ENCODE measurements at places on chromosomes 1 and 21.

GRCh38 chr1:207268337-207268736 is 53.1 kb upstream of the CD55 start:
- DNase-seq: no peak

DNA sequence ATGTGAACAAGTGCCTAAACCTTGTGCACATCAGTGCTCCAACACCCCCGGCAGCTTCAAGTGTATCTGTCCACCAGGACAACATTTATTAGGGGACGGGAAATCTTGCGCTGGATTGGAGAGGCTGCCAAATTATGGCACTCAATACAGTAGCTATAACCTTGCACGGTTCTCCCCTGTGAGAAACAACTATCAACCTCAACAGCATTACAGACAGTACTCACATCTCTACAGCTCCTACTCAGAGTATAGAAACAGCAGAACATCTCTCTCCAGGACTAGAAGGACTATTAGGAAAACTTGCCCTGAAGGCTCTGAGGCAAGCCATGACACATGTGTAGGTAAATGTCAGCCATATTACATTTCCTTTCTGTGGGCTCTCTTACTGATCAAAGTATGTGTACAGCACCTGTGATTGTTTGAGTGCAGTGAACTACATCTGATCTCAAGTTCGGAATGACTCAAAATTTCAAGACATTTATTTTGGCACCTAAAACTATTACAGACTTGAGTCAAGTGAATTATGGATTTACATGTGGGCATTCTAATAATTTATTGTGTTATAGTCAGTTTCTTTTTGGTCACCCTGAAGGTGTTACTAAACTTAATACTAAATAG is 196.5 kb downstream of the TPR start:
- no peak for DNase-seq

DNA sequence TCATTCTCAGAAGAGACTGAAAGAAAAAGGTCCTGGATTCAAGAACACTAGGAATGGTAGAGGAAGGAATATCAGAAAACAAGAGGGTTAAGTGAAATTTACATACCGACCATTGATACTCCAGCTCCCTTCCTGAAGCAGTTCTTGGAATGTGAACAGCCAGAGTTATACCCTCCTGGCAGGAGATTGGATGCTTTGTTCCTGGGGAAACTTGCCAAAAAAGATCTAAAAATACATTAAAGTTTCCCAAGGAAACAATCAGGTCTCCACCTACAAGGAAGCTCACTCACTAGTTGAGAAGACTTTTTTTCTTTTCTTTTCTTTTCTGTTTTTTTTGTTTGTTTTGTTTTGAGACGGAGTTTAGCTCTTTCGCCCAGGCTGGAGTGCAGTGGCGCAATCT is 91.1 kb downstream of the HLX start:
- no peak for DNase-seq

GRCh38 chr1:192243721-192244120 is 73.1 kb upstream of the RGS21 start:
- DNase-seq: no peak

DNA sequence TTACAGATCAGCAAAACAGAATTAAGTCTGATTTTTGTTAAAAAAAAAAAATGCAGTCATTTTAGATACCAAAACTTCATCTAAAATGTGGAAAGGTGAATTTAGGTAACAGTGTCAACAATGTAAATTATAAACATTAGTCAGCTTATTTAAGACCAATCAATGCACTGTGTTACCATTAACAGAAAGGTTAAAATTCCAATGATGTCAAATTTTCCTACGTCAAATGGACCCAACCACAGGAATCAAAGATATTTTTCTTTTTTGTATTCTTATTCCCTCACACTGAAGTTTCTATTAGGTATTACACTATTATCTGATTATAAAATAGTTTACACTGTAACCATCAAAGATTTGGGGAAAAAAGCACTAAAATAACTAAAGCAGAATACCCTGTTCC is 6.5 kb downstream of the ARHGAP29 start:
- no peak for DNase-seq

DNA sequence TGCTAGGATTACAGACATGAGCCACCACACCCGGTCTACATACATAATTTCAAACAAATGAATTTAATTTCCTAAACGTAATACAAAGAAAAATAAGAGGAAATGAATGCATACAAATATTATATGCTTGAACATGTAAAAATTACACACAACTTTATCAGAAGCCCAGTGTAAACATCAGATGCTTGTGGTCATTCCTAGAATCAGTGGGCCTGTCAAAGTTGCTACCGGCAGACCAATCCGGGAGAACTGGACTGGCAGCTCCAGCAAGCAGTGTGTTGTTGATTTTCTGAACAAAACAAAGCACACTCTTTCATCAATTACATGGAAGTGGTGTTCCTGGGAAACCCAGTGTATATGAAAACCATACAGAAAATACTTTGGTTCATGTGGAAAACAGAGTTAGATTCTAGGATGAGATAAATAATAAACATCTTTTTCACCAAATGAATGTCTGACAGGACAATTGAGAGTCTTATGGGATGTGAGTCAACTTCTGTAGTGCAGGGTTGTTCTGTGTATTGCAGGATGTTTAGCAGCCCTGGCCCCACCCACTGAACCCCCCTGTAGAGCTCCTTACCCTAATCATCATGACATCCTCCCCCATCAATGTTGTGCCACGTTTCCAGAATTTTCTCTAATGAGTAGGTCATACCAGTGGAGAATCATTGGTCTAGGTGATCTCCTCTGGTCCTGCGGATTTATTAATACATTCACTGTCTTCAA is 33.8 kb downstream of the MFSD2A start:
- DNase-seq: no peak

DNA sequence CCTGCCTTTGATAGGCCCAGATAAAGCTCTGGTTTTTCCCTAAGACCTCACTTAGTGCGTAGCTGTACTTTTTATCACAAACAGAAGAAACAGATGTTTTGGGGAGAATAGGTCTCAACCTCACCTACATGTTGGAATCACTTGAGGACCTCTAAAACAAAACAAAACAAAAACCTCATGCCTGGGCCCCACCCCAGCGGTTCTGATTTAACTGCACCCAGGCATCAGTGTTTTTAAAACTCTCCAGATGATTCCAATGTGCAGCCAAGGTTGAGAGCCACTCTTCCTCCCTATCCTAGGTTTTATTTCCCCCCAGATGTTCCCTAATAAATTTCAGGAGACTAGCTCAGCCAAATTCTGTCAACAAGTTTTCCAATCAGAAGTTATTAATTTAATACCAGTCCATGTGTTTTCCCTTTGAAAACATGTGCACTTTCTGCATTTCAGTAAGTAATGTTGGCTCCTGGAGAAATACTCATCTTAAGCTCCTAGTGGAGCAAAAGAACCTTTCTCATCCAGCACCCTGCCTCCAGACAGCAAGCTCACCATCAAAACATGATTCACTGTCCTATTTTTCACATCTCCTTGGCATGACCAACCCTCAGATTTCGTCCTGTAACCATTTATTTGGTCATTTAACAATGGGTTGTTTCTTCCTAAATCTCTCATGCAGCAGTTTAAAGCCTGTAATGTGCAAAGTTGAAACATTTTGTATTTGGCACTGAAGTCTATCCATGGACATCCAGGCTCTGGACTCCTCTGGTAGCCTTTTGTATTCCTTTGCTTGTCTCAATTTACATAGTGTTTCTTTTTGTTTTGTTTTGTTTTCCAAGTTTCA is 27.5 kb downstream of the LRRC8C start:
- no peak for DNase-seq

DNA sequence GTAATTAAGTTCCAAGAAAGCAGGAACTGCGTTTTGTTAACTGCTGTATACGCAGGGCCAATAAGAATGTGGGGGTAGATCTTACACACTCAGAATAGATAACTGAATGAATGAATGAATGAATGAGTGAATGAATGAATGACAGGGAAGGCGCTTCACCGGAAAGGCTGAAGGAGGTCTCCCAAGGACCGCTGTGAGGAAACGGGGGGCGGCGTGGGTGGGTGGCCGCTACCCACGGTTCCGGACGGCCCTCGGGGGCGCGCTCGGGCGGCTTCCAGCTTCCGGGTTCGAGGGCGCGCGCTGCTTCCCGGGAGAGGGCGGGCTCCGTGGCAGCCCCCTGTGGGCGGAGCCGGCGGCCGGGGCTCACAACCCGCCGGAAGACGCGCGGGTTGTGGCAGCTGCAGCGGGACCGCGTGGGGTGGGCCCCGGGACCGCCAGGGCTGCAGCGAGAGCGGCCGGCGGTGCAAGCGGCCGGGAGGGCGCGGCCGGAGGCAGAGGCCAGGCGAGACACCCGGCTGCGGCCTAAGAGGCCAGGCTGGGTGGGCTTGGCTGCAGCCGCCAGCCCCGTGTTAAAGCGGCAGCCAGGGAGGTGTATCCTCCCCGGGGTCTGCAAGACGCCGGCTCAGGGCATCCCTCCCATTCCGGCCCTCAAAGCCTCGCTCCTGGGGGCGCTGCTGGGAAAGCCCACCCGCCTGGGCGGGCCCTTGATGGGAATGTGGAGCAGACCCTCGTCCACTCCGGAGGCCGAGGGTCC is at the start of gene ZFP69:
ZFP69 (plus strand) TSS at position 367 of the 754 bp plus-strand sequence. CDS start 2,072 bp downstream, outside the sequence.
- no peak for DNase-seq

- DNase-seq: no peak
These were observed 31.1 kb downstream of the PIGP start for GRCh38 chr21:37041706-37042271.

DNA sequence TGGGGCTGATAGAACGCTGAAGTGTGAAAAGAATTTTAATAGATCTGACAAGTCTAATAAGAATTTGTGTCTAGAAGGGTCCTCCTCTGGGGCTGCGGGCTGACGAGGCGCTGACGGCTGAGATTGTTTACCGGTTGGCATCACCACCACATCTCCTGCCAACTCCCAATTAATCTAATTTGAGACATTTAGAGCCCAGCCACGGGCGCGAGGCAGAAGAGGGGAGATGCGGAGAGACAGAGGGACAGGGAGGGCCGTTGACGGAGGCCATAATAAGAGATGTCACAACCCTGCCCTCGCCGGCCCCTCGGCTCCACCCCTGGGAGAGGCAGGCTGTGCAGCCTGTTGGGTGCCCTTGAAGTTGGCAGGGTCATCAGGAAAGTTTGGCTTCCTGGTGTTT is 109.3 kb downstream of the PAX7 start:
- no peak for DNase-seq

DNA sequence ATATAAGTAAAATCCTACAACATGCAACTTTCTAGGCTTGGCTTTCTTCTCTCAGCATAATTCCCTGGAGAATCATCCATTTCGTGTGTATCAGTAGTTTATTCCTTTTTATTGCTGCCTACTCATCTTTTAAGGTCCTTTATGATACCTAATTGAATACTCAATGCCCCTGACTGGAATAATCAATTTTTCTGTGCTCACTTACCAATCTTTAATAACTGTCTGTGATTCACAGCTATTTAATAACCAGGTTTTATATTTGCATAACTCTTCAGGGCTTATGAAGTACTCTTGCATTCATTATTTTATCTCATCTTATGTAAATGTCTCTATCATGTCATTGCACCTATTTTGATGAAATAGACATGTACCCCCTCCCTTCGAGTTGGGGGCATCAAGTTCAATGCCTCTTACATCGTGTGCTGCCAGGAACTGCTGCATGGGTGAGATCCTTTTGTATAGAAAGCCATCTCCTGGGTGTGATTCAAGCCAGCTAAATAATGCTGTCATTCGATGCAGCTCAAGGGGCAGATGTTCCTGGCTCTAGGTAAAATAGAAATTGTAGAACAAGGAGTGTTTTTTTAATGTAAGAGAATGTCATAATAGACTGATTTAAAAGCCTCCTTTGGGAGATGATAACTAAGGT is 222.7 kb downstream of the SLC35F3 start:
- no peak for DNase-seq

- DNase-seq: no peak
These were observed 11.9 kb downstream of the CEP350 start for GRCh38 chr1:179966551-179966950.

GRCh38 chr1:228362141-228362883 is 44.3 kb downstream of the TRIM11 start:
- DNase-seq: no peak

GRCh38 chr21:34618941-34619340 is 4.0 kb upstream of the RCAN1 start:
- no peak for DNase-seq

GRCh38 chr21:27079636-27080240 is 112.8 kb upstream of the ADAMTS5 start:
- no peak for DNase-seq

- peak; percentile 4 for DNase-seq
These were observed 44.7 kb upstream of the GOLT1A start for GRCh38 chr1:204258213-204259115.

DNA sequence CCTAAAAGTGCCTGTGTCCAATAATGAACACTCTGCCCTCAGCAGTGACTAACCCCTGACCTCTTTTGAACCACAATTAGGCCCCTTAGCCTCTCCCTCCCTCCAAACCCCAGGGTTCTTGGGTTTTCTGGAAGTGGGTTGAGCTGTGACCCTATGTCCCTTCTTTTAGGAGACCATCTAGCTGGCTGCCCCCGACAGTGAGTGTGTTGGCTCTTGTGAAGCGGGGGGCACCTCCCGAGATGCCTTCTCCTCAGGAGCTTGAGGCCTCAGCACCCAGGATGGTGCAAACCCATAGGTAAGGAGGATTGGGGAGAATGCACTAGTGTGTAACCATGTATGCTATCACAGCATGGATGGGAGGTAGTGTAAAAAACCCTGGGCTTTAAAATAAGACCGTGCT is 7.3 kb downstream of the RUSC1 start:
- no peak for DNase-seq

DNA sequence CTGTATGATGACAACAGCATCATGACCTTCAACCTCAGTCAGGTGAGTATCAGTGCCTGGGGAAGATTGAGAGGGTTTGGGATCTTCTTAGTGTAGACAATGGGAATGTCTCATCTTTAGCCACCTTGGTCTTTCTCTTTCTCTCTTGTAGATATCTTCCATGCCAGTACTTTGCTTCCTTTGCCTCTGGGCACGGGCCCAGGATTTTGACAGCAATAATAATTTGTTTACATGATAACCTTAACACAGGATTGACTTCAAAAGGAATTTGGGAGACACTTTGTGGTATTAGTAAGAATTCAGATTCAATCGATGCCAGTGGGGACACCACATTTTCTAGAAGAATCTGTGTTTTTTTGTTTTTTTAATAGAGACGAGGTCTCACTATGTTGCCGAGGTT is 12.1 kb upstream of the PIGV start:
- DNase-seq: no peak

DNA sequence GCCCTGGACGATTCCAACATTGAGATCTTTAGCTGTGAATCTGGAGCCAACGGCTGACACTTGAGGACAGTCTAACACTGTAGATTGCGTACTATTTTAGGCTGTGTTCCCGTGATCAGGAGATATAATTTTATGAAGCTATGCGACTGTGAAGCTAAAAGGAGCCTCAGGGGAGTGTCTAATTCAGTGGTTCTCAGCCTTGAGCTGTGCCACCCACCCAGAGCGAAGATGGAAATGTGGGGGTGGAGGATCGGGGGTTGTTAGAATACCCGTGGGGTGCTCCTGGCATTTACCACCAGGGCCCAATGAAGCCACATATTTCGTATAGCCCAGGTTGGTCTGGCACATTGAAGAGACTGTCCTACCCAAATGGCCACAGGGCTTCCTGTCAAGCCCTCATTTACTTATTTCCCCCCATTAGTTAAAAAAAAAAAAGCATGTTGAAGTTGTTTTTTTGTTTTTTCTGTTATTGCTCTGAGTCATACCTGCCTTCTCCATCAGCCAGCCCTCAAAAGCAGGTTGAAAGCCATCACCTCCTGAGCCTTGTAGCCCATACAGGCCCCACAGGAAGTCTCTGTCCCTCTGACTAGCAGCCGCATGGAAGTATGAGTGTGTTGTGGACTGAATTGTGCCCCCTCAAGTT is 141.7 kb downstream of the GALNT2 start:
- no peak for DNase-seq

- DNase-seq: no peak
These were observed 391.5 kb downstream of the NTNG1 start for GRCh38 chr1:107532318-107532717.
